Activated T-helper 17 cell treated with anti-CD3 and anti-CD28 coated beads, Interleukin-2, amount 50 U/mL, for 72 hours (primary cell): ENCODE measurements at places on chromosomes 11 and 22.
A peak's percentile ranks its signal among the peaks of the same experiment; 100 is the strongest.

DNA sequence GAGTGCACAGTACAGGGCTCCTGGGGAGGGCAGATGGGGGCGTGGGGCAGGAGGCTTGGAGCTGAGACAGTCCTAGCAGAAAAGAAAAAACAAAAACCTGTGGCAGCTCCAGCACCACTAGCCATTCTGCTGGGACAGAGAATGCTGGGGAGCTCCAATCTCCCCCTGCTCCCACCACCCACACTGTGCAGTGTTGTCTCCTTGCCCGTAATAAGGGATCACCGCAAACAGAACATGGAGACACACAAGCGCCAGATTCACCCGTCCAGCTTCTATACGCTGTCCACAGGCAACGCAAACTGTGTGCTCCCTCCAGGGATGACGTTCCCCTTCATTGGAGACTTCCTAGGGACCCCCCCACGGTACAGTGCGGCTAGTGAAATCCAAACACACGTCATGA, 31.4 kb downstream of the OPCML start:
- ATAC-seq, result no peak

- ATAC-seq, result no peak
Observed at GRCh38 chr22:36326178-36327161, 61.3 kb downstream of the MYH9 start.

DNA sequence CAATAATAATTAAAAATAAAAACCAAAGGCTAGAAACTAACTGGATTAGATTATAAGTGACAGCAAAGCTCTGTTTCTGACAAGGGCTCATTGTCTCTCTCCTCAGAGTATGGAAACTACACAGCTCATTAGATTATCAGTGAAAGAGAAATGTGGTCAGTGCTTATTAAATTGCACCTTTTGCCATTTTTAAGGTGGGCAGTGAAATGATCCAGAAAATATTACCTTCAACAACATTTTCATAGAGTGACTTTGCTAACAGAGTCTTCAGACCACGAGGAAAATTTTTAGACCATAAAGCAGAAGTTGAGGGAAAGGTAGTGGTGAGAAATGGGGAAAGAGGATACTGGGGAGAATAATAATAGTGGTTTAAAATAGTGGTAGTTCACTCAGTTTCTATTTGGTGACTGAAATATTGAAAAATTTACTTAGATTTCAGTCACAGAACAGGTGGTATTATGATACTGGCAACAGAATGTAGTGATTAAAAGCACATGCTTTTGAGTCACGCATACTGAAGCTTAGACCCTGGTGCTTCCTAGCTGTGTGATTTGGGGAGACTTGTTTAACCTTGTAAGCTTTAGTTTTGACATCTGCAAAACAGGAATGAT, 684.0 kb upstream of the CCDC90B start:
- no peak for ATAC-seq

- no peak for ATAC-seq
Observed at GRCh38 chr11:10324474-10324873, 19.6 kb downstream of the ADM start.

DNA sequence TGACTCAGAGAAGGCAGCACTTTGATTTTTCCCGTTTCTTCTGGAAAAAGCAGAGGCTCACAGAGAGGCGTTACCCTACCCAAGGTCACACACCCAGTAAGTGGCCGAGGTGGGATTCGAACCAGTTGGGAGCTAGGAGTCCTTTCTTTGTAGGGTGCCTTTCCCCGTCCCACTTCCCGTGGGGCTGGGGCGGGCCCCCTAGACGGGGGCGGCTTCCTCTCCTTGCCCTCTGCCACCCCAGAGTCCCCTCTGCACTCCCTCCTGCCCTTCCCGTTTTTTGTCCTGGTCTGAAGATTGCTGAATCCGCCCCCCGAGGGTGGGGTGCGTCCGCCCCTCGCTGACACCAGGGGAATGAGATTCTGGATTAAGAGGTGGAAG, 747 bp downstream of the TPCN2 start:
- no peak for ATAC-seq

DNA sequence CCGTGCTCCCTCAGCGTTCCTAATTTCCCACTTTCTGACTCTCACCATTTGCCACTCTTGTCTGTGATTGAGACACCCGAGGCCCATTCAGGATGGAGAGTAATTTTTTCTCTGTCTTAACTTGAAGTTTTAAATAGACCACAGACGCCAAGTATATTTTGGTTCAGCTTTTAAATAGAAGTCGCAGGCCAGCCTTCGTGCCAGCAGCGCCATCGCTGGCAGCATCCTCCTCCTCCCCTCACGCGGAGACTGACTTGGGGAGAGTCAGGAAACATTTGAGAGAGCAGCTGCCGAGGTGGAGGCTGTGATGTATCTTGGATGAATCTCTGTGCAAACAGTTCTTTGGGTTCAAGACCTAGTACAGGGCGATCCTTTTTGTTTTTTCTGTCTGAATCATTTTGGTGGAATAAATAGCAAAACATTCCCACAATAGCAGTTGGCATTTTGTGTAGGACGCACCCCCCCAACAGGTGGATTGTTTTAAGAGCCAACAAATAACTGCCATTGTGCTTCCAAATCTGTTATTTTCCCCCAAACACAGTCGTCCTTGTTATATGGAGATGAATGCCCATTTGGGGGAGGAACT, 889 bp upstream of the DMC1 start:
- ATAC-seq, result peak; percentile 28

GRCh38 chr11:103794262-103794661, 242.2 kb upstream of the DDI1 start:
- ATAC-seq, result no peak

DNA sequence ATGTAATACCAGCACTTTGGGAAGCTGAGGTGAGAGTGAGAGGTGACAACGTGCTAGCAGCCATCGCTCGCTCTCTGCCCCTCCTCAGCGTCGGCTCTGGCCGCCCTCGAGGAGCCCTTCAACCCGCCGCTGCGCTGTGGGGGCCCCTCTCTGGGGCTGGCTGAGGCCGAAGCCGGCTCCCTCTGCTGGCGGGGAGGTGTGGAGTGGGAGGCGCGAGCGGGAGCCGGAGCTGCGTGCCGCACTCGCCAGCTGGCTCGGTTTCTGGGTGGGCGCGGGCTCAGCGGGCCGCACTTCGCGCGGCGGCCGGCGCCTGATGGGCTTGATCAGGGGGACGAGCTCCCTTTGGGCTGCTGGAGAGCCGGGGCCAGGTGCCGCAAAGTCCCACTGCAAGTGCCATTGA, 98.9 kb upstream of the UBASH3B start:
- ATAC-seq, result no peak

GRCh38 chr11:80383655-80384054, 942.8 kb upstream of the TENM4 start:
- ATAC-seq, result no peak

DNA sequence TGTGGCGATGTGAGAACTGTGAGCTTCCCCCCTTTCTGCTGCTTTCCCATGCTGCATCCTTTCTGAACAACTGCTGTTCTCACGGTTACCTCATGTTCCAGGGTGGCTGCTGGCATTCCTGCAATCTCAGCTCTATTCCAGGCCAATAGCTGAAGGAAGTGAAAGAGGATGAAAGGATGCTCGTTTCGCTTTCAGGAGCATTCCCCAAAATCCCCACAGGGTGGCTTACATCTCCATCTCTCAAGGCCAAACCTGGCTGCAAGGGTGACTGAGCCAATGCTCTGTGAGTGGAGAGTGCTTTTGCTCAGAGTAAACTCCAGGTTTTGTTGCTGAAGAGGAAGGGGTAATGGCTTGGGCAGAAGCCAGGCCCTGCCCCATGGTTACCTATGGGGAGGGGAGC, 848.2 kb downstream of the BRD1 start:
- no peak for ATAC-seq

DNA sequence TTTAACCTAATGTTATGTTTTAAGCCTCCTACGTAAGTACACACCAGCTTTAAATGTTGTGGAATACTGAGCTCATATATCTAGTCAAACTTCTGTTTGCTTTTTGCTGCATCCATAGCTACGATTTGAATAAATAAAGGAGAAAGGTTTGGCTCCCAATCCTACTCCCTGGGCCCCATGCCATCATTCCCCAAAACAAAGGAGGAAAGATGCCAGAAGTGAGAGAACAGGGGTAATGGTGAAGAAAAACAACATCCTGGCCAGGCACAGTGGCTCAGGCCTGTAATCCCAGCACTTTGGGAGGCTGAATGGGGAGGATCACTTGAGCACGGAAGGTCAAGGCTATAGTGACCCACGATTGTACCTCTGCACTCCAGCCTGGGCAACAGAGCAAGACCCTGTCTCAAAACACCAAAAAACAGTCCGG, 26.5 kb downstream of the SCGB1A1 start:
- ATAC-seq, result no peak
